Stimulated activated CD8-positive, alpha-beta memory T cell treated with anti-CD3 and anti-CD28 coated beads, Interleukin-7, amount 100 ng/mL, for 48 hours (primary cell): ENCODE measurements at places on chromosomes 7 and 10.

GRCh38 chr7:27172823-27173510 lies 1.2 kb downstream of the HOXA10 start:
- DNase-seq, result no peak

GRCh38 chr7:89623018-89623672 lies 531.1 kb upstream of the STEAP1 start:
- DNase-seq, result no peak

DNA sequence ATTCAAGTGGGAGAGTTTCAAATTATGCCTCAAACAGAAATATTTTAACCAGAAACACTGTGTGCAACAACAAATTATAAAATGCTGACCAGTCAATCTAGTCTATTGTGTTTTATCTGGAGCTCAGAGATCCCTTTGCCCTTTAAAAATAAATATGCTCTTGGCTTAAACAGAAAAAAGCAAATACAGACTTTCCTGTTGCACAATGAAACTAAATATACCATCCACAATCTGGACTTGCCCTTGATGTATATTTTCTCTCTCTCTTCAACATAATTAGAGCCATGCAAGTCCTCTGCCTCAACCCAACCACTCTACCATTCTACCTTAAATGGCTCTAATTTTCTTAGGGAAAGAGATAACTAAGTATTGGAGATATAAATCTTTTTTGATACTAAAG lies 34.9 kb downstream of the ASAH2 start:
- no peak for DNase-seq

DNA sequence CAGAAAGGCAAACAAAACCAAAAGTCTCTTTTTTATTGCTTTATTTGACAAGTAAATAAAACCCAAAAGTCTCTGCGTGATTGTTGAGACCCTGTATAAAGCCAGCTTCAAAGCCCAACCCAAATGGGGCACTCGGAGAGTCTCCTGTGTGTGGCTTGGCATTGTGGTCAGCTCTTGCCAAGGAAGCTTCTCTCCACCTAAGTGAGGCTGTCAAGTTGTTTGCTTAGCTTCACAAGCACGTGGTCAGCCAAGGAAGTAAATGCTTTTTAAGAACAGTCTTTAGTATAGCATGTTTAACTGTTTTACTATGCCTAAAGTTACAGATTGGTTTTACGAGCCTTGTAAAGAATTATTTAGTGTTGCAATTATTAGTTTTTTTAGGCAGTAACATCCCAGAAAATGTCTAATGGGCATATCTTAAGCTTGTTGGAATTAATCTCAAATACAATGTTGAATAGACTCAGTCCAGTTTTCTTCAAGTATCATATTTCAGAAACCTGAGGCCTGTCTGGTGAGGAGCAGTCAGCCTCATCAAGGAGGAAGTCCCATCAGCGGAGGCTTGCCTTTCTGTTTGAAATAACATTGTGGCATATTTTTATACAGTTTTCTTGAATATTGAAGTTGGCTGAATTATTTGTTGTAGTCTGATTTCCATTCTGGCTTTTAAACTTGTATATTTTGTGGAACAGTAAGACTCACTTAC lies 144.3 kb downstream of the ANKRD30A start:
- DNase-seq, result no peak

DNA sequence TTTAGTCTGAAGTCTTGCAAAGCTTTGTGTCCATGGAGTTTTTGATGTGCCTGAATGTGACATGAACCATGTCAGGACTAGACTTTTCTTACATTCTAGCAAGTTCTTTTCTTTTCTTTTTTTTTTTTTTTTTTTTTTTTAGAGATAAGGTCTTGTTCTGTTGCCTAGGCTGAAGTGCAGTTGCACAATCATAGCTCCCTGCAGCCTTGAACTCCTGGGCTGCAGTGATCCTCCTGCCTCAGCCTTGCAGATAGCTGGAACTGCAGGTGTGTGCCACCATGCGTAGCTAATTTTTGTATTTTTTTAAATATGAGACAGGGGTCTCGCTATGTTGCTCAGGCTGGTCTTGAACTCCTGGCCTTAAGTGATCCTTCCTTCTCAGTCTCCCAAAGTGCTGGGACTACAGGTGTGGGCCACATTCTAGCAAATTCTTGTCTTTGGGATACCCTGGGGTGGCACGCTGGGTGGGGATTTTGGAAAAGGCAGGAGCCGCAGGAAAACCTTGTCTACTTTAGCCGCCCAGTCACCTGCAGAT lies 152.8 kb downstream of the SVIL start:
- DNase-seq, result no peak

GRCh38 chr10:131198843-131199242 lies 112.7 kb downstream of the TCERG1L start:
- no peak for DNase-seq
